ENCODE measurements at places on chromosomes 6 and 20. TPM values are rescaled to one million over a fixed set of nuclear protein-coding genes. Genes with fewer than 3 reads are reported as not detected.

The ECT2L gene
- 0.82 TPM for total RNA-seq

The CALHM5 gene
- 0.41 TPM for total RNA-seq

The TREM2 gene
- 4.9 TPM for total RNA-seq

The GSTA1 gene
- total RNA-seq: not detected

The NT5E gene
- total RNA-seq: 8.2 TPM

The RFX6 gene
- not detected for total RNA-seq

The ENPP3 gene
- 0.41 TPM for total RNA-seq

Data from frontal cortex (tissue), 4 donors.